Activated T-helper 9 cell treated with anti-CD3 and anti-CD28 coated beads, Interleukin-2, amount 50 U/mL, for 16 hours (primary cell): ENCODE measurements at places on chromosomes 16 and 17.

DNA sequence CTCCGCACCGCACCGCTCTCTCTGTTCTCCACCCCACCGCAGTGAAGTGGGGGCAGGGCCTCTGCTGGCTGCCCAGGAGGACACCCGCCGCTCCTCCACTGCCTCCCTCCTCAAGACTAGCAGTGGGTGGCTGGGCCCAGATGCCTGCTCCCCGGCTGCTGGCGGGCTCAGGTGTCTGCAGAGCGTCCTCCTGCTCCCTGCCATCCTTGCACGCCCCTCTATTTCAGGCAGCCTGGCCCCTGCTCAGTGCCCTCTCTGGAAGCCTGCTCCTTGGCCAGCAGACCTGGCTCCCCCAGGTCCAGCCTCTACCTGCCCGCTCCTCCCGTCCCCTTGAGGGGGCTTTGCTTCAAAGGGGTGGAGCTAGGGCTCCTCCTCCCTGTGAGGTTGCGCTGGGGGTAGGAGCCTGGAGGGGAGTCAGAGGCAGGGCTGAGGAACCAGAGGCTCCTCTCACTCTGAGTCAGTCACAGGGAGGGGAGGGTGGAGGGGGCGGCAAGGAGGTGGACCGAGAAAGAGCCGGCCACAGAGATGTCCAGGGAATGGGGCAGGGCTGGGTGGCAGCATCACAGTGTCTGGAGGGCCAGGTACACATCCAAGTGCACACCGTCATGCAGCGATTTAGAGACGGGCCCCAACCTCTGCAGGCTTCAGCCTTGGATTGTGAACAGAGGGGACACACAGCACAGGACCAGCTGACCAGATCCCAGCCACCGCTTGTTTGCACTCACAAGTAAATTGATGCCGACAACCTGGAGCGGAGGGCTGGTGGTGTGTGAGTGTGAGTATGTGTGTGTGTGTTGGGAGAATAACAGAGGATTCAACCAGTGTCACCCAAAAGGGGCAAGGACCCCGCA lies 9.8 kb upstream of the TMEM92 start:
- DNase-seq: no peak

DNA sequence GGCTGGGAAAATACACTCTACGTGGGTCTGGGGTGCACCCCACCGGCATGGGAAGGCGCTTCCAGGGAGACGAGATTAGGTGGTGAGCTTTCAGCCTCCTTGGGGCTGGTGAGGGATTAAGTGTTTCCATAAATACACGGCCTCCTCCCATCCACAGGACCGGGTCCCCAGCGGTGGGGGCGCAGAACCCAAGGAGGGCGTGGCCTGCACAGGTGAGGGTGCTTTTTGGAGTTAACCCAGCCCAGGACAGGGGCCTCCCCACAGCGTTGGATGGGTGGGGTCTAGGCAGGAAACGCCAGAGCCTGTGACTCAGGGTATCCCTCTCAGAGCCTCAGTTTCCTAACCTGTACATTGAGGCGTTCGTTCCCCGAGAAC lies 1.1 kb downstream of the C16orf74 start:
- DNase-seq: no peak

DNA sequence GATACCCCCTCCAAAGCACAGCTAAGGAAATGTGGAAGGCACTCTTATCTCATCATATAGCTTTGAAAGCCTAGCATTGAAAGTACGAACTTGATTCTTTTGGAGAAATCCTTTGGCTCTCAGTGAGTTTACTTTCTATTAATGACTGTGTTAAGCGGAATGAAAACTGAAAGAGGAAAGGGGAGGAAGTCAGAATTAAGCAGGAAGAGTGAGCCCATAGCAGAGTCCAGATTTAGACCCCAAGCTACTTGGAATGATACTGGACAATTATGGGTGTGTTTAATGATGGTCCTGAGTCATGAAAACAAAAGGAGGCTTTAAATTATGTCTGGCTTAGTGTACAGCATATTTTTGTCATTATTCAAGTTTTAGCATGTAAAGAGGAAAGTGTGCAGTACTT lies 42.2 kb downstream of the TENT4B start:
- DNase-seq: no peak

DNA sequence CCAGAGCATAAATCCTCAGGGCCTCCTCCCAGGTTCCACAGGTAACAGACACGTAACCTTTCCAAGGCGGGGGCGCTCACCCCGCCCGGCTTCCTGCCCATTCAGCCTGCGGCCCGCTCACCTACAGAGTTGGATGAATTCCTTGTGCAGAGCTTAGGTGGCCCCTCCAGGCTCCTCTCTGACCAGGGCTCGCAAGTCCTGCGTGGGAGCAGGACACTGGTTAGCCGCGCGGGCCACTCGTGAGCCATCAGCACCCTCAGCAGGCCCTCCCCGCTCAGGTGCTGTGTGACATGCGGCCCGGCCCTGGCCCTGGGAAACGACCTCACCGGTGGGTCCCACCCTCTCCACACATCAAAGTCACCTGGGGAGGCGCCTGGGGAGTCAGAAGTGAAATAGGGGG lies 528 bp downstream of the TERB1 start:
- DNase-seq: no peak

DNA sequence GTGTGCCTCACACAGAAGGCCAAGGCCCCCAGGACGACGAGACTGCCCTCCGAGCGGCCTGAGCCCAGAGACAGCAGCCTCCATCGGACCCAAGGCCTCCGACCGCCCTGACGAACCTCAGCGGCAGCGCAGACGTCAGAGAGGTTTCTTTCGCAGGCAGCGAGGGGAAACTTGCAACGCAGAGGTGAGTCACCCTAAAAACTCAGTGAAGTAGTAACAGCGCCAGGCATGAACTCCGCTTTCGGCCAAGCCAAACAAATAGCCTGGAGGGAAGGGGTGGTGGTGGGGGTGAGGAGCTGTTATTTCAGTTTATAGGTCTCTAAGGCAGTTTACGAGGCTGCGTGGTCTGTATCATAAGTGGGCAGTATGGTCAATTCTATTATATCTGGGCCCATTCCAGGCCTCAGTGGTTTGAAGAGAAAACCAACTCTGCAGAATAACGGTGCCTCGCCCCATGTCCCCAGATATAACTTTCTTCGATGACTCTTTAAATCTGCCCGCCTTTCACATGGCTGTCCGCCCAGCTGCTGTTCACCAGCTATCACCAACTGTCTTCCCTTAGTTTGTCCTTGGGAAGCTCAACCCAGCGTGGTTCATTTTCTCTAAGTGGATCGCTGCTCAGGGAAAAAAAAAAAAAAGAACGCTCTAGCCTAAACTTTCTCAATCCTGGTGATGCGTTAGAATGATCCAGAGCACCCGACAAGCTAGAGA lies 43.5 kb upstream of the FOXF1 start:
- DNase-seq: no peak
